Right forelimb (tissue), 1 donor: ENCODE measurements at places on chromosomes 3 and 15.

- no peak for DNase-seq
These were observed 14.9 kb upstream of the MAGI1 start for GRCh38 chr3:66053550-66054094.

DNA sequence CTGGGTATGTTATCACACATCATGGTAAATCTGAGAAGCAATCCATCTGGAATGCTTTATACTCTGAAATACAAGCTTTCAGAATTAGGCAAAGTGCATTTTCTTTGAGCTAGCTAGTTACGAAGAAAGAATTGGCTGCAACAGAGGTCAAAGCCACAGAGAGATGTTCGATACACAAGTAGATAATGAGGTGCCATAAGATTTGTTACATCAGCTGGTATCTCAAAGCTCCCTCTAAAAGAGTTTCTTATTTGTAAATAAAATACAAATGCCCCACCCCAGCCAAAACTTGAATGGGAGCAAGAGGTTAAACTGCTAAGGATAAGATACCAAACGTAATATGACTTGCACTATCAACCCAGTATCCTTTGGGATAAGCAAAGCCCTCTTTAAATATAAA is 84.0 kb upstream of the SLCO3A1 start:
- no peak for DNase-seq

- DNase-seq: no peak
These were observed 43.3 kb downstream of the ADAMTS9 start for GRCh38 chr3:64644483-64644882.

GRCh38 chr15:66131200-66131599 is 122.3 kb downstream of the MEGF11 start:
- no peak for DNase-seq

- no peak for DNase-seq
These were observed 167.1 kb downstream of the ARRDC4 start for GRCh38 chr15:98127586-98127985.

DNA sequence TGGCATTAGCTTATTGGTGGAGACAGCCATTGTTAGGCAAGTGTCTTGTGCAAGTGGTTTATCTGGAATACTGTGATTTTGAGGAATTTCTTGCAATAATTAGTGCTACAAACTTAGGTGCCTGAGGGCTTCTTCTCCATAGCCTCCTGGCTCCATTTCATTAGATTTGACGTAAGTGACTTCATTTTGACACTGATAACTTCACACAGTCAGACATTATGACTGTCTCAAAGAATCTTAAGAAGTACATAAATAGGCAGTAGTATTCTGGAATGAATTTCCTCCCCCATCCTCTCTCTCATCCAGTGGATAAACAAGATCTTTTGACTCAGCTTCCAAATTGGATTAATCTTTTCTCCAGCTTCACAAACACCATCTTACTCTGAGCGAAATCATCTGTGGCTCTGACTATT is 19.0 kb downstream of the ARL14 start:
- DNase-seq: no peak

GRCh38 chr15:85402195-85402881 is 21.9 kb downstream of the AKAP13 start:
- DNase-seq: no peak

DNA sequence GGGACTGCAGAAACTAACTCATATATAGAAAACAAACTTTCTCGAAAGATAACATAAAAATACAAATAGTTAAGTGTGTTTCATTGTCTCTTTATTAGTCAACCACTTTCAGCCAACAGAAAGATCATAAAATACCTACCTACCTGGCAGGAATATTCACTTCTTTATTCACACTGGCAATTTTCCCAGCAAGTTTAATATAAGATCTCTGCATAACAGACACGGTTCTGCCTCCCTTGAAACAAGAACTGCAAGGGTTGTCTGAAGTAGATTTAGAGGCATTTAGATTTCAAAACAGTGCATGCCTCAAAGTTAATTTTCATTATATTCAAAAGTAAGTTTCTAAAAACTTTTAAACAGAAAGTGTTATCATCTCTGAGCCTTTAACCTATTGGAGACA is 7.1 kb downstream of the NPTN start:
- no peak for DNase-seq

DNA sequence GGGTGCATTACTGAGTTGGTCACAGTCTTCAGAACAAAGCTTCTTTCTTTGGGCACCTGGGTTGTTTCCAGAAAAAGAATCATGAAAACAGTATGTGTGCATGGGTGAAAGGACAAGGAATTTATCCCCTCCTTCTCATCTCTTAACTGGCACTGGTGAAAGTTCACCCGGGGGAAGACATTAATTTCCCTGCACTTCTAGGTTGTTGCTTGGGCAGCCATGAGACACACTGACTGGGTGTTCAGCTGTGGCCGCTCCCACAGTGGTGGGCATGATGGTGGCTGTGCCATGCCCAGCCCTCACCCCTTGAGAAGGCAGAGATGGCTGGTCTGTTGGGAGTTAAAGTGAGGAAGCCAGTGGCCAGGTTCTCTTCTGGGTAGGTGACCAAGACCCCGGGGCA is 16.6 kb upstream of the KY start:
- no peak for DNase-seq

DNA sequence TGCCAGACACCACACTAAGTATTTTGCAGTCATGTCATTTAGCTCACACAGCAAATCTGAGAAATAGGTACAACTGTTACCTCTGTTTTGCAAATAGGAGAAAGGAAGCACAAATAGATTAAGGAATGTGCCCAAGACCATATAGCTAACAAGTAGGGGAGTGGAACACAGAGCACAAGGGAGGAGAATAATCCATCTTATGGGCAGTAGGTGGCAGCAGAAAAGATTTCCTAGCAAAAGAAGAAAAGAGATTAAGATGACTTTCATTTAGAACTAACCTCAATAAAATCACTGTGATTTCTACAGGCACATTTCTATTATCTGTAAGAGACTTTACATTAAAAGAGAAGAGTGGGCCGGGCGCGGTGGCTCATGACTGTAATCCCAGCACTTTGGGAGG is 49.1 kb downstream of the NR1I2 start:
- no peak for DNase-seq

GRCh38 chr3:122081543-122082247 is 26.5 kb downstream of the CD86 start:
- DNase-seq: no peak

GRCh38 chr3:42720126-42720525 is 17.5 kb upstream of the HHATL start:
- no peak for DNase-seq

- no peak for DNase-seq
These were observed 119.4 kb downstream of the ECT2 start for GRCh38 chr3:172869784-172870518.

GRCh38 chr3:179560791-179561190 is 1.9 kb upstream of the ACTL6A start:
- no peak for DNase-seq

DNA sequence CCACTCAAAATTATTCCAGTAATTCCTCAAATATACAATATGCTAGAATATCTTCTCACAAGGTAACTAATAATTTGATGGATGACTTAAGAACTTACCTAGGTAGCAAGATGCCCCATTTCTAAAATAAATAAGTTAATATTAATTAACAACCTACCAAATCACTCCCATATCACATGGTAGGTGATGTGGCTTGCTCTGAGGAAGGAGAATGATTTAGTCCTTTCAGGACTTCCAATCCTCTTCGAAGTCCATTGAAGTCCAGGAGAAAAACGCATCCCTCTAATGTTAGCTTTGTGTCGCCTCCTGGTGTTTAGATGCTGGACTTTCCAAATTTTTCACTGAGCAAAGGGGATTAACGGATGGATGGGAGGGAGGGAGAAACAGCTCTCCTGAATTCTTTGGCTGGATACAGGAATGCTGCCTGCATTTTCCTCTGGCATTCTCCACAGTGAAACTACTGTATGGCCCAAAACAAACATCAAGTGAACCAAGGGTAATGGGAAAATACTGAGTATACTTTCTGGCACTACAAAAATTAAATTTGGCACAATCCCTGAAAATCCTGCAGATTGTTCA is 58.6 kb downstream of the PRICKLE2 start:
- DNase-seq: no peak

DNA sequence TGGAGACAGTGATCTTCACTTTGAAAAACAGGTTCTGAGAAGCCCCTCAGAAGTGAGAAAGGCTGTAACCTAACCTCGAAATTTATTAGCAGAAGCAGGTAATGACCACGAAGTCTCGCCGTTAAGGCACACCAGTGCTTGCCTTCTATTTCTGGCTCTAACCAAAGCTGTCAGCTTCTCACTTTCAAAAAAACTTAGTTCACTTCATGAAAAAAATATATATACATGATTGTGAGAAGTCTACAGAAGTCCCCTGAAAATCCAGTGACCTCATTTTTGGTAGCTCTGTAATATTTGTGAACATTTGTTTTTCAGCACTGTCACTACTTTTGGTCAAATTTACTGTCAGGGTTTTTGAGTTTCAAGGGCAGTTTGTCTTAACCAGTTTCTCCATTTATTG is 19.1 kb upstream of the AKAP13 start:
- no peak for DNase-seq

- DNase-seq: no peak
These were observed 118.6 kb upstream of the CNTN4 start for GRCh38 chr3:1979961-1980615.

GRCh38 chr15:101499863-101500713 is 10.6 kb upstream of the PCSK6 start:
- peak; percentile 73 for DNase-seq

DNA sequence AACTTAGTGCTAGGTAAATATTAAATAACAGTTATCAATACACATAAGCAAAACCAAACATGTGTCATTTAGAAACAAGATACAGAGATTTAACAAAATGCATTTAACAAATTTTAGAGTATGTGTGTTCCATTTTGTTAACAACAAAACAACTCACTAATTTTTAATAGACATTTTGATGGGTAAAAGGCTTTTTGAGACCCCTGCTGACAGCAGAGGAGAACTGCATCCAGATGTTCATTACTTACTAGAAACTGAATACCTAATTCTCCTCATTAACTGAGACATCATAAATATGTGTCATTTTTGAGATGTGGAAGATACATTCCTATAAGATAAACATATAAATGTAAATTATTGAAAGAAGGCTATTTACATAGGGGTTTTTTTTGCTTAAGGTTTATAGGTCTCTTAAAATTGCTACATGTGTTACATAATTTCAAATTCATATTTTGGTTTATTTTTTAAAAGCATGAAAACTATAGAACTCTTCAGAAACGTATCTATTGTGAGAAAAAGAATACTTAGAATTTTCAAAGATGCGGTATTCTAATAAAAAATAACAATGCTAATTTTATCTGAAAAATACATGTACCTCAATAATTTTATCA is 1009.8 kb downstream of the TUSC7 start:
- no peak for DNase-seq

- DNase-seq: no peak
These were observed 28.3 kb downstream of the PLXND1 start for GRCh38 chr3:129577925-129578786.

GRCh38 chr3:138254216-138254615 is 67.1 kb downstream of the ARMC8 start:
- DNase-seq: no peak

DNA sequence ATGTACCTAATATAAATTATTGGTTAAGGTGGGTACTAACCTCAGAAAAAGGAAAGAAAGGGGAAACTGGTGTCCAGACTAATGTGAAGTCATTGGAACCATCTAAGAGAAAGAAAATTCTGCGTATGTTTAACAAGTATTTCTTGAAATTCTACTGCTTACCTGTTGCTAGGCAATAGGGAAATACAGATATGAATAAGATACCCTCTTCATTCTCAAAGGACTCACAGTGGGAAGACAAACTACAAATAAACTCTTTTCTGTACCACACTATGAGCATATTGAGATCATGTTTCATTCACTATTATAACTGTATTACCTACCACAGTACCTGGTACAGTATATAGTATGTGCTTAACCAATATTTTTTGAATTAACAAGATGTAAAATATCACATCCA is 140.5 kb upstream of the MLF1 start:
- DNase-seq: no peak

DNA sequence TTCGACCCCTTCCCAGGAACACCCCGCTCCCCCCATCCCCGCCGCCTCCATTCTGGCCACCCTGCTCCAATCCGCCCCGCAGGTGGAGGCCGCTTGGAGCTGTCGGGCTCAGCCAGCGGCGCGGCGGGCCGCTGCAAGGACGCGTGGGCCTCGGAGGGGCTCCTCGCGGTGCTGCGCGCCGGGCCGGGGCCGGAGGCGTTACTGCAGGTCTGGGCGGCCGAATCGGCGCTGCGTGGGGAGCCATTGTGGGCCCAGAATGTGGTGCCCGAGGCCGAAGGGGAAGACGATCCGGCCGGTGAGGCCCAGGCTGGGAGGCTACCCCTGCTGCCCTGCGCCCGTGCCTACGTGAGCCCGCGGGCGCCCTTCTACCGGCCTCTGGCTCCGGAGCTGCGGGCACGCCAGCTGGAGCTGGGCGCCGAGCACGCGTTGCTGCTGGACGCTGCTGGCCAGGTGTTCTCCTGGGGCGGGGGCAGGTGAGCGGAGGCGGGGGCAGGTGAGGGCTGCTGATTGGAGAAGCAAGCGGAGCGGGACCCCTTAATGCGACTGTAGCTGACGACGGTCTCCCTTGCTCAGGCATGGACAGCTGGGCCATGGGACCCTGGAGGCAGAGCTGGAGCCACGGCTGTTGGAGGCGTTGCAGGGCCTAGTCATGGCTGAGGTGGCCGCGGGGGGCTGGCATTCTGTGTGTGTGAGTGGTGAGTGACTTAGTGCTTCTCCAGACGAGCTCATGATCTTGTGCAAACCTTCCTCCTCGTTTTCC is 2.5 kb downstream of the RCCD1 start:
- DNase-seq: no peak

- no peak for DNase-seq
These were observed 14.5 kb upstream of the LYZL4 start for GRCh38 chr3:42424911-42425310.

GRCh38 chr3:73291541-73291940 is 230.1 kb downstream of the EBLN2 start:
- no peak for DNase-seq

DNA sequence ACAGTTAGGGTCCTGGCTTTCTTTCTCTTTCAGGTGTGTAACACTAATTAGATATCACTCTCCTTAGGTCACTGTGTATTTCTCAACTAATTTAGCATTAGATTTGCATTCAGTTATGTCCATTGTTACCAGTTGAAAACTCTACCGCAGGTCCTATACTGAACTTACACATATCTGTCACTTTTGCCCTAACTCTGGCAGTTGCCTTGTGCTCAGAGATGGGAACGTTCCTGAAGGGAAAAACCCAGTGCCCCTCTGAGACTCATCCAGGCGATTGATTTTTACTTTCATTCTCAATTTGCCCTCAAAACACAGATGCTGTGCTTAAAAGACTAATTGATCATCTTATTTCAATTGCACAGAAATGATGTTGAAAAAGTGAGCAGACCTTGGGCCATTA is 249.1 kb downstream of the ALCAM start:
- no peak for DNase-seq

DNA sequence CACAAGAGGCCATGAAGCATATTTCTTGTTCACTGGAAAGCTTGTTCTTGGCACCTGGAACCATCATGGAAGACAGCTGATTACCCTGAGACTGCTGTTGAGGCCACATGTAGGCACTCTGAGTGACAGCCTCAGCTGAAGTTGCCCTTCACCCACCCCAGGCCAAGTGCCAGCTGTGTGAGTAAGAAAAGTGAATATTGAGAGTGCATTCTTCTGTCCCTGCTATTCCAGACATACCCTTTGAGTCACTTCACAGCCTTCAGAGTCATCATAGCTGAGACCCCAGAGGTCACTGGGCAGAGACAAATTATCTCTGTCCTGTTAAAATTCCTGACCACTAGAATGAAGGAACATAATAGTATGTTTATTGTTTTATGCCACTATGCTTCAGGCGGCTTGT is 79.6 kb downstream of the NFKBIZ start:
- DNase-seq: peak; percentile 48

- peak; percentile 53 for DNase-seq
These were observed 30.6 kb upstream of the LRRC3B start for GRCh38 chr3:26591926-26592325.

- DNase-seq: no peak
These were observed 41.4 kb downstream of the ULK4 start for GRCh38 chr3:41920406-41920965.
